Hypothalamus (tissue), 51 donors: ENCODE measurements at places on chromosomes 4 and X.

GRCh38 chrX:13120017-13120416 lies 75.6 kb upstream of the FAM9C start:
- no peak for DNase-seq

DNA sequence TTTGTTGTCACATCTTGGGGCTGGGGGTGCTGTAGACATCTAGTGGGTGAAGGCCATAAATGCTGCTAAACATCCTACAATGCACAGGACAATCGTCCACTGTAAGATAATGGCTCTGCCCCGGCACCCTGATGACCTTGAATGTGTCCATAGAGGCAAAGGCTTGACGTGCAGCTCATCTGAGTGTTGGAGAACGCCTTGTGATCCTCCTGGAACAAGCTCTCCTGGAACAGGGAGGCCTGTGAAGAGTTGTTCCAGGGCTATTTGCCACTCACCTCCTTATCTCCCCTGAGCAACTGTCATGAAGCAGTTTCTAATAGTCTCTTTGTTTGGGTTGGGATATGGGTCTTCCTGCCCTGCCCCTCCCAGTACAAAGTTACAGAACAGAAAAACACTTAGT lies 15.2 kb upstream of the PCYT1B start:
- DNase-seq = no peak

- no peak for DNase-seq
Observed at GRCh38 chr4:338759-339097, 1.1 kb downstream of the ZNF141 start.

DNA sequence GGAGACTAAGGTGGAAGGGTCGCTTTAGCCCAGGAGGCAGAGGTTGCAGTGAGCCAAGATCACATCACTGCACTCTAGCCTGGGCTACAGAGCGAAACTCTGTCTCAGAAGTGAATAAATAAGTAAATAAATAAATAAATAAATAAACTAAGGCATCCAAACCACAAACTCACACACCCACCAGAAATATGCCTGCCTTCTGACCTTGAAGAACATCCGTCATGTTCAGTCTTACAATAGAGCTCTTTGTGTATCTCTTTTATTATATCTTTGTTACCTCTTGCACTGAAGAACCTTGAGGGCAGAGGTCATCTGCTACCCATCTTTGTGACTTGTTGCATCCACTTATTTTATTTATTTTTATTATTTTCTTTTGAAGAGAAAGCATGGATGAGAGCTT lies 71.6 kb downstream of the PRRG1 start:
- no peak for DNase-seq

- no peak for DNase-seq
Observed at GRCh38 chr4:10639664-10640063, 44.9 kb downstream of the CLNK start.

- DNase-seq = no peak
Observed at GRCh38 chrX:41482154-41482850, 35.2 kb downstream of the NYX start.

DNA sequence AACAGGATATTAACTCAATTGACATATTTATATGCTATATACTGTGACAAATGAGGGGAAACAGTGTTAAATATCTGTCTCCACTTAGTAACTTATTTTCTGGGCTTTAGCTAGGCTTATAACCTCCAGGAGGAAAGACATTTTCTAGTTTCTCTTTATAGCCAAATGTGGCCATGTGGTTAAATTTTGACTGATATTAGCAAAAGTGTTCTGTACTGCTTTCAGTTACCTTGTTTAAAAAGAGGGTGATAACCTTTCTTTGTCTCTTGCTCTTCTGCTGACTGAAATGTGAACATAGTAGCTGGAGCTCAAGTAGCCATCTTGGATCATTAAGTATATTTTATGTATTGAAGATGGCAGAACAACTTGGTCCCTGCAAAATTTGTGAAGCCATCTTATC lies 253.7 kb downstream of the PDHA2 start:
- no peak for DNase-seq

GRCh38 chr4:84512277-84512676 lies 13.2 kb upstream of the NKX6-1 start:
- DNase-seq = no peak

DNA sequence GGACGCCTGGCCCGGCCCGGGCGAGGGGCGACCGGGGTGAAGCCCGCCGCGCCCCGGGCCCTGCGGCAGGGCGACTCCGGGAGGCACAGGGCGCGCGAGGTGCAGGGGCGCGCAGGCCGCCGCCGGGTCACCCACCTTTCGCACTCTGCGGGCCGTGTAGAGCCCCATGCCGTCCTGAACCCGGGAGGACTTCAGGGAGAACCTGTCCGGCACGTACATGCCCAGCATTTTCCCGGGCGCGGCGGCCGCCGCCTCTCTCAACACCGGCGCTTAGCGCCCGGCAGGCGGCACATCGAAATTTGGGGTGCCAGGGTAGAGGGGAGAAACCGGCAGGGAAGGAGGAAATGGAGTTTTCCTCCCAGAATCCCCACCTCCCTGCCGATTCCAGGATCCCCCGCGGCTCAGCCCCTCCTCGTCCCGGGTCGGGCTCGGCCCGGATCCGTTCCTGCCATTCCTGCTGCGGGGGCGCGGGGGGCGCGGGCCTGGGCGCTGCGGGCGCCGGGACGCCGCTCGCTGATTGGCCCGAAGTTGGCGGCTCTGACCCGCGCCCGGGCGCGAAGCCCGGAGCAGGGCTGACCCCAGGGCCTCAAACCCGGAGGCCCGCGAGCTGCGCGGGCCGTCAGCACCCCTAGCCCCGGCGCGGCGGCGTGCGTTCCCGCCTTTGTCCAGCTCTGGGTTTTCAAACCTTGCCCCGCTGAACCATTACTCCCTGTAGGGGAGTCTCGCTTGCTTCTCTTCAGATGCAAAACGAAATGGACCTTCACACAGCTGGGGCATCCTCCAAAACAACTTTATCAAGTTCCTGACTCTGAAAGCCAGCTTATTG lies at the start of gene PRDM5:
Gene PRDM5 (minus strand): TSS at position 346 of the 826 bp plus-strand sequence. CDS start 118 bp downstream, at position 228.
- peak; percentile 13 for DNase-seq

DNA sequence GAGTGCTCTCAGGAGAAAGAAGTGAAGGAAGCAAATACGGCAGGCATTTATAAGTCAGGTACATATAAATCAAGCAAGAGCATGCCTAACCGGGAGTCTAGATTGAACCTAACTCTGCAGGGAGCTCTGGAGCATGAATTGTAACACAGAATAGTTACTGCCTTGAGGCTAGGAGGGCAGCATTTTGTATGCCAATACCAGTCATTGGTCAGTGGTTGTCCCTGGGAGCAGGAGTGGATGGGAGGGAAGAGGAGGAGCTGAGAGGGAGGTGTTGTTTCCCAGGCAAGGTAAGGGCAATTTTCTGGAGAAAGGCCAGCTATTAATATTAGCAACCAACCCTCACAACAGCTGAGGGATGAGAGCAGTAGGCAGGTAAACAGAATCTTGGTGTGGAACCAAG lies 224.7 kb upstream of the DCAF8L1 start:
- DNase-seq = no peak

- DNase-seq = peak; percentile 11
Observed at GRCh38 chr4:184444953-184445309, 29.4 kb downstream of the IRF2 start.

DNA sequence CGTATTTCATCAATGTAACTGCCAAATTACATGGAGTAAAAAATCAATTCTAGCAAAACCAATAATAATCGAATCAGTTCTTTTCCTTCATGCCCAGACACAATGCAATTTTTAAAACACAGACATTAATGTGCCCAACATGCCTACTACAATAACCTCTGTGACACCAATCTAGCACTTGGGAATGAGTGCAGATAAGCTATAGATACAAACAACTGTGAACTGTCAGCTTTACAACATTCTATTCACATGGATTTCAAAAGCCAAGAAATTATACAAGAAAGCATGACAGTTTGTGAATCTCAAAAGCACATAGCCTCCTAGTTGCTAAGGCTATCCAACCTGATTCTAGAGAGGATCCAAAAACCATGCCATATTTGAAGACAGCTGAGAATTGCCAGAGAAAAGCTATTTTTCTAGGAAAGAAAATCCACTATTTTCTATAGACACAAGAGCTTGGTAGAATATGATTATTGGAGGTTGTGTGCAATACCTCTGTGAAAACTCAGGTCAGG lies 80.6 kb downstream of the COMMD8 start:
- DNase-seq = no peak

DNA sequence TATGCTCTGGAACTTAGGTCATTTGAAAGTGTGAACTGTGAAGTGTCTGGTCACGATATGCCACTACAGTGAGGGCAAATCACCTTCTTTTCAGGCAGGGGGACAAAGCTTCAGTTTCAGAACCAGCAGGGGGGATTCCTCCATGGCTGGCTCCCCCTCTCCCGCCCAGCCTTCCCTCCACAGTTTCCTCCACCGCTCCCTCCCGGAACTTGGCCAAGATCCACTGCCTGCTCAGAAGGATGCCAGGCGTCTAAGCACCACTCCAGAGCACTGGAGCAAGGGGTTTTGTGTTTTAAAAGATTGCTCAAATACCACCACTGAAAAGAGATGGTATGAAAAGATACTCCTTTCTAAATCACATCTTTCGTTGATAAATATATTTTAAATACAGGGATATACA lies 126.9 kb downstream of the ELOVL6 start:
- peak; percentile 27 for DNase-seq

DNA sequence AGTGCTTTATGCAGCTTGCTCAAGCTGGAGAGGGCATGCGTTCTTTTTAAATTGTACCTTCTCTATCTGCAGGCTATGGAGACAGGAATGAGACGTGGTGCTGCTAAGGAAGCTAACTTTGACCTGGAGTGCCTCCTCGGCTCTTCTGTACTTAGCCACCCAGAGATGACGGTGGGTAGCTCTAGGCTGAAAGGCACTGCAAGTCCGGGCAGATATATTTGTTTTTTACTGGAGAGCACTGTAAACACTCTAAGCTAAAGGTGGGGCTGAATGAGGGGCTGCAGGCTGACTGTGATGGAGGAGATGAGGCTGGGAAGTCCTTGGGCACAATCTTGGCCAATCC lies 12.1 kb downstream of the ELF4 start:
- no peak for DNase-seq

- DNase-seq = no peak
Observed at GRCh38 chr4:73450398-73451004, 14.5 kb downstream of the AFP start.

DNA sequence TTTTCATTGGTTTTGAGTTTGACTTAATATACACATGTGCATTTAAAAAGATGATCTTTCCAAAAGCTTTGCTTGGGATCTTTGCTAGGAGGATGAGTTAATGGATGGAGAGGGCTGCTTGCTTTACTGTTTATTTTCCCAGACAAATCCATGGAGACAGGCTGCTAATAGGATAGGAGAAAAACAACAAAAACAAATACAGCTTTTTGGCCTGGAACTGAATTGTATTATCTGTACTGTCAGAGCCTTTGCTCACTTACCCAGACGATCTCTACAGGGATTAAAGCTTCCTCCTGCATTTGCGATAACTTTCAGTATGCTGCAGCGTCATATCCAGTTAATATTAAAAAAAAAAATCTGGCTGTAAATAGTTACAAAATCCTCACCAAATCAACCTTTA lies 190.8 kb upstream of the NUDT6 start:
- DNase-seq = no peak

- DNase-seq = no peak
Observed at GRCh38 chr4:113141901-113142346, 92.5 kb downstream of the ANK2 start.

- no peak for DNase-seq
Observed at GRCh38 chr4:140688711-140689598, 67.2 kb downstream of the TBC1D9 start.
